ENCODE measurements at places on chromosomes 6 and 20.

- DNase-seq = no peak
Measured at GRCh38 chr20:1857466-1857865, 37.7 kb upstream of the SIRPA start.

DNA sequence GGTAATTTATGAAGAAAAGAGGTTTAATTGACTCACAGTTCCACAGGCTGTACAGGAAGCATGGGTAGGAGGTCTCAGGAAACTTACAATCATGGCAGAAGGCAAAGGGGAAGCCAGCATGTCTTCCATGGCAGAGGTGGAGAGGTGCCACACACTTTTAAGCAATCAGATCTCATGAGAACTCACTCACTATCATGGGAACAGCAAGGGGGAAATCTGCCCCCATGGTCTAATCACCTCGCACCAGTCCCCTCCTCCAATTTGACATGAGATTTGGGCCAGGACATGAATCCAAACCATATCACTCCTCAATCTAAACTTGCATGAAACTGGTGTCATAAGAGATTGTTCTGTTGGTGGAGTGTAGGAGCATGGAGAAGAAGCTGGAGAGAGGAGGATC, 51.6 kb upstream of the CCN6 start:
- DNase-seq = no peak

DNA sequence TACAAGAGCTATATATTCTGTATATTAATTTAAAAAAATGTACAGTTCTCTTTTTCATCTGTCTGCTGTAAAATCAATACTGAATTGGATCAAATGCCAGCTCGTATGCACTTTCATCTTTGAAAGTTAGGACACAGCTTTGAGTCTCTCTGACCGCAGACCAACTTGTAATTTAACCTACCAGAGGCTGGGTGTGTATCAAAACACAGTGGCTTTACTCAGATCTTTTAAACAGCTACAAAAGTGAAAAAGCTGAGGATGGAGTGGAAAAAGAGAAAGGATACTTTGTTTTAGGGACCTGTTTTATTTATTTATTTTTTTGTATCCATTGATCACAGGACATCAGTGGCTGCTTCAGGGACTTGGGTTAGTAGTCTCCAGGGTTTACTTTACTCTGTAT, 44.1 kb downstream of the KIAA0408 start:
- DNase-seq = no peak

GRCh38 chr20:37526839-37527637, 638 bp downstream of the BLCAP start:
- no peak for DNase-seq

GRCh38 chr20:25271486-25272222, 23.8 kb downstream of the PYGB start:
- DNase-seq = no peak

GRCh38 chr6:113654396-113654795, 202.7 kb upstream of the MARCKS start:
- DNase-seq = no peak

GRCh38 chr6:91433660-91434534, 847.0 kb upstream of the MAP3K7 start:
- no peak for DNase-seq

DNA sequence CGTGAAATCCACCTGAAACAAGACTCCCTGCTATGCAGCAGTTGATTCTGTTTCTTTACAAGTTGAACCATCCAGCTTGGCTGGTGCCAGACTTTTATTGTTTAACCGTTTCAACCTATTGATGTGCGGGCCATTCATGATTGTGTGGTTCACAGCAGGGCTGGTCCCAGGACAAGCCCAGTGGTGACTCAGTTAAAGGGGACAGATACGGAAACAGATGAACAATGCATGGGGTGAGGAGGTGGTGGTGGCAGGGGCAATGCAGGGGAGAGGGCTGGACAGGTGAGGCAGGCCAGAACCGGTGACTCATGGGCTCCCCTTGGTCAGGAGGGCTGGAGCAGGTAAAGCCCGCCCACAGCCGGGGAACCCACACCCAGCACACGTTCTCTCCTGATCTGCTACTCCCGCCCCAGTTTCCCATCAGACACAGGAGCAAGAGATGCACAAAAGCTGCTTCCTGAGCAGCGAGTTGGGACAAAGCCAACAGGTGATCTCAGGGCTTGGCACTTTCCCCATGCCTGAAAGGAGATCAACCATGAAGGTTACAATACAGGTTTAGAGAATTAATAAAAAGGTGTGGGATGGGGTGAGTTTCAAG, 232.2 kb downstream of the LY86 start:
- no peak for DNase-seq
